Bronchial smooth muscle cell (primary cell): ENCODE measurements at places on chromosomes 12 and 14. TPM values are rescaled to one million over a fixed set of nuclear protein-coding genes. Genes with fewer than 3 reads are reported as not detected.

Gene RNF212B
- not detected in 2 replicates for total RNA-seq

Gene KRT2
- total RNA-seq = not detected in 2 replicates

Gene P2RX2
- total RNA-seq = 0.16 and 0.26 TPM in 2 replicates

Gene GALNT6
- total RNA-seq = 18.2 and 71.2 TPM in 2 replicates

Gene RPS6KL1
- total RNA-seq = under 0.01 and 0.47 TPM in 2 replicates

Gene ANO2
- total RNA-seq = not detected in 2 replicates

Gene NXPH4
- 0.77 and 0.79 TPM in 2 replicates for total RNA-seq
